ENCODE measurements at places on chromosomes 7 and 10.

DNA sequence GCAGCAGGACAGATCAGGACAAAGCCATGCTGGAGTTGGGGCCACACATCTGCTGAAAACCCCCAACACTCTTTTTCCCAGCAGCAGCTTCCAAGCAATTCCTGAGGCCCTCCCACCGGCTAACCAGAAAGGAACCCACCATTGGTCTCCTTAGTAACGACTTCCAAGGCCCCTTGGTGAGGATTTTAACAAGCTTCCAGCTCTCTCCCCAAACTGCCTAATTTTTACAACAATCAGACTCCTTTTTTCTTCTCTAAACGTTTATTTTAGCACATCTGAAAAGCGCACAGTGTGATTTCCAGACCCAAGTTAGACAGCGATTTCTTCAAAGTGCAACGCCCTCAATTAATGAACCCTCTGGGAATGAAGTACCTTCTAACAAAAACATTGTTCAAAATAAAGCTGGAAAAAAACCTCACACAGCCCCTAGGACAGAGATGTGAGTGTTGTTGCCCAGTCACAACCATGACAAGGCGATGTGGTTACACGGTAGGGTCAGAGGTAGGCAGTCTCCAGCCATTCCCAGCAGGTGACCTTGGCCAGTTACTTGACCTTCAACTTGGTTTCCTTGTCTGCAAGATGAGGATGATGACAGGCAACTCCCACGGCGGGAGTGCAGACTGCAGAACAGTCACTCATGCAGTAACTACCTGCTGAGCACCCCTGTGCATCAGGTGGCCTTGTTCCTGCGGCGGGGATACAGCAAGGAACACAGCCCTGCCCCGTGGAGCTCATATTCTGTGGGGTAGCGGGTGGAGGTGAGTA lies 82.3 kb downstream of the SLIT1 start:
- no peak for DNase-seq

- no peak for DNase-seq
These were observed 24.3 kb upstream of the ITGB8 start for GRCh38 chr7:20306180-20306946.

DNA sequence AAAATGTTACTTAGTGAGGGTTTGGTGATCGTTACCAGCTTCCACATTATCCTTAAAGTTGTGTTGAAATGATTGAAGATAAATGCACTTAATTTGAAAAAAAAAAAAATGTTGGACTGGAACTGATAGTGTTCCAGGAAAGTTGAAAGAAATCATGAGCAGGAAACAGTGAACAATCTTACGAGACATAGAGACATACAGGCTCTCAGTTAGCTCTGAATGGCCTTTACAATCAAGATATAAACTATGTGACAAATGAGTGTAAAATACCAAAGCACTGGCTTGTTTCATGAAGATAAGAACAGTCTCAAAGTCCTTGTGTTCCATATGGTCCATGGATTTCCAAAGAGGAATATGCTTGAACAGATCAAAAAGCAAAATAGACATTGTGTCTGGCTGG lies 430.1 kb upstream of the ETV1 start:
- DNase-seq, result no peak

- peak; percentile 46 for DNase-seq
These were observed 123.6 kb downstream of the LYZL1 start for GRCh38 chr10:29412485-29412884.

GRCh38 chr7:29557954-29558353 lies 5.7 kb upstream of the PRR15 start:
- DNase-seq, result peak; percentile 83

- DNase-seq, result peak; percentile 9
These were observed 180.6 kb downstream of the ABCA13 start for GRCh38 chr7:48351900-48352299.

DNA sequence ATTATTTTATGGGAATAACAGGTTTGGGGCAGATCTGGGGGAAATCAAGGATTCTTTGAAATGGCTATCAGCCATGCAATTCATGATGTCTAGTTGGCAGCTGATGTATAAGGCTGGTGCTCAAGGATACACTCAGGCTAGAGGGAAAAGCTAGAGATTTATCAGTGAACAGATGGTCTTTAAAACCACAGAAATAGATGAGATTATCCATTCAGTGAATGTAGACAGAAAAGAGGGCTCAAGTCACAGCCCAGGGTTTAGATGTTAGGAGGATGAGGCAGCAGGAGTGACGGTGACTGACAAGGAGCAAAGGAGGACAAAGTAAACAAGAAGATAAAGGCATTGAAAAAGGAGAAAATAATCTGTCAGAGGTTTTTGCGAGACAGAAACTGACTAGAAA lies 238.7 kb downstream of the CDK14 start:
- DNase-seq, result no peak

DNA sequence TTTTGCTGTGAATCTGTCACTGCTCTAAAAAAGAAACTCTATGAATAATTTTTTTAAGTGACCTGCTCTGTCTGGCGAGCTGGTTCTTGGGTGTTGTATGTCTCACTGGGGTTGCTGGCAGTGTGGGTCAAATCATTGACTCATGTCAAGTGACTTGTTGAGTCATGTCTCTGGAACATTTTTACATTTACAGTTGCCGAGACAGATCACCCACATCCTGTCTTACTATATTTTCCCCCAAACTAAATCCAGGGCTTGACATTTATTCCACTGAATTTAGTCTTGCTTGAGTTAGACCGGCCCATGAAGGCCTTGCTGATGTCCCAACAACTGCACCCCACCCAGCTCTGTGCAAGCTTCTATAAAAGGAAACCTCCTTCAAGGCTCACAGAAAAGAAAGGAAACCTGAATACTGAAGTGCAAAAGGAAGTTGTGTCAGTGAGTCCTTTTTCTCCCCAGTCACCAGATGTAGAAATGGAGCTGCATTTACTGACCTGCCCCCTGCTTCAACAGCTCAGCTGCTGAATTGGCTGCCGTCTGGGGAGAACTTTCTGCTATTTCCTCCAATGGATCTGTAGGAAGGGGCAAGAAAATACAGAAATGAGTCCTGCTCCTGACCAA lies 290.3 kb downstream of the TNS3 start:
- peak; percentile 95 for DNase-seq

- peak; percentile 86 for DNase-seq
These were observed 52.8 kb downstream of the ARHGAP22 start for GRCh38 chr10:48551861-48552591.

- DNase-seq, result no peak
These were observed 115.6 kb downstream of the ELMO1 start for GRCh38 chr7:37333075-37333474.

- no peak for DNase-seq
These were observed 130.5 kb downstream of the CUX1 start for GRCh38 chr7:101947899-101948298.

GRCh38 chr7:107327986-107328569 lies 141.8 kb upstream of the GPR22 start:
- no peak for DNase-seq

GRCh38 chr7:137992104-137992549 lies 9.8 kb downstream of the CREB3L2 start:
- no peak for DNase-seq

DNA sequence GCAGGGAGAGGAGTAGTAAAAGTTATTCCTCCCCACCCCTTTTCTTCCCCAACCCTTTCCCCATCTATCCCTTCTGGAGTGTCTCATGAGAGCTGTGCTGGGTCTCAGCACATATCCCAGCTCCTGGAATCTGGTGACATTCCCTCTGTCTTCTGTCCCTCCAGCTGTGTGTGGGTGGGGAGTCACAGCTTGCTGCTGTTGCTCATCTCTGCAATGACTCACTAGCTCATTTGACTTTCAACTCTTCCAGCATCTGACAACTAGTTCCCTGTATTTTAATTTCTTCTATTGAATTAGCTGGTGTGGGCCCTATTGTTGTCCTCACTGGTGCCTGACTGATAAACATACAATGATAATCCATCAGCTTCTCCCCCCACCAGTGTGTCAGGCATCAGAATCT lies 198.9 kb upstream of the AUTS2 start:
- peak; percentile 96 for DNase-seq

GRCh38 chr10:8534891-8535290 lies 480.4 kb downstream of the GATA3 start:
- DNase-seq, result no peak

GRCh38 chr7:150355666-150356059 lies 13.0 kb upstream of the REPIN1 start:
- no peak for DNase-seq

DNA sequence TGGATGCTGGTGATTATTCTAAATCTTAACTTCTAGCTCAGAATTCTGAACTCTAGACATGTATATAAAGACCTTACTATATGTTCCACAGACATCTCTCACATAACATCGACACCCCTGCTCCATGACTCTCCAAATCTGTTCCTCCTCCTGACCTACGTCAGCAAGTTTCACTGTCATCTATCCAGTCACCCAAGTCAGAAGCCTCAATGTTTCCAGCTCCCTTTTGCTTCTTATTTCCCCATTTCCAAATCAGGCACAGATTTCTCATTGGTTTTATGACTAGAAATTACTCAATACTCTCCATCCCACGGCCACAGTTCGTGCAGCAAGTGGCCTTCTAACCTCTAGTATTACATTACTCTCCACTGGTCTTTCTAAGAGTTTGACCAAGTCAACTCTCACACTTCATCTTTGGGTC lies 28.5 kb downstream of the EPC1 start:
- DNase-seq, result peak; percentile 96

GRCh38 chr7:155987681-155988235 lies 175.5 kb upstream of the SHH start:
- DNase-seq, result no peak

- DNase-seq, result no peak
These were observed 159.1 kb upstream of the YAE1 start for GRCh38 chr7:39407137-39407536.

GRCh38 chr10:95277201-95277570 lies 13.6 kb downstream of the PDLIM1 start:
- no peak for DNase-seq

- no peak for DNase-seq
These were observed 355.4 kb downstream of the KCNMA1 start for GRCh38 chr10:77282163-77282562.

GRCh38 chr10:78964274-78964951 lies 104.4 kb upstream of the ZMIZ1 start:
- no peak for DNase-seq

DNA sequence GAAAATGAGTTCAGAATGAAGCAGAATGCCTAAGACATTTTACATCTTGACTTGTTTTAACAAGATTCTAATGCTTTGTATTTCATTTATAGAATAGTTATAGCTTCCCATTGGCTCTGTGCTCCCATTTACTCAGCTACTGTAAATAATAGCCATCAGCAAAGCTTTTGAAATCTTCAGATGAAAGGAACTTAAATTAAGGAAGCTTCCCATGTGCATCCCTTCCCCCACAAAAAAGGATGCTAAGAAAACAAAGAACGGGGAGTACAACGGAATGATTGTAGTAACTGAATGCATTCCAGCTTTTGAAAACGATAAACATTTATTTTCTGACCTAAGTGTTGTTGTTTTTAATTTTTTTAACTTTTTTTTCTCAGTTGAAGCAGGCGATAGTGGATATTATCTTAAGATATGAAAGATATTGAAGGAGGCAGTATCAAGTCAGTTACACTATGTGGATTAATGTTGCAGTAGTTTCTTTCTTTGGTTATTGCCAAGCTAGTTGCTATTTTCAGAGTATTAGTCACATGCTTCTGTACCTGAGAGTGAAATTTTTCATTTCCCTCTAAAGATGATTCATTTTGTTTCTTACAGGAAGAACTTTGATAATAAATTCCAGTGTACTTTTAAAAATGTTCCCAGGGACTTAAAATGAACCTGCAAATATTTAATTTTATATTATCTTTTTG lies 129.2 kb downstream of the KCND2 start:
- no peak for DNase-seq

DNA sequence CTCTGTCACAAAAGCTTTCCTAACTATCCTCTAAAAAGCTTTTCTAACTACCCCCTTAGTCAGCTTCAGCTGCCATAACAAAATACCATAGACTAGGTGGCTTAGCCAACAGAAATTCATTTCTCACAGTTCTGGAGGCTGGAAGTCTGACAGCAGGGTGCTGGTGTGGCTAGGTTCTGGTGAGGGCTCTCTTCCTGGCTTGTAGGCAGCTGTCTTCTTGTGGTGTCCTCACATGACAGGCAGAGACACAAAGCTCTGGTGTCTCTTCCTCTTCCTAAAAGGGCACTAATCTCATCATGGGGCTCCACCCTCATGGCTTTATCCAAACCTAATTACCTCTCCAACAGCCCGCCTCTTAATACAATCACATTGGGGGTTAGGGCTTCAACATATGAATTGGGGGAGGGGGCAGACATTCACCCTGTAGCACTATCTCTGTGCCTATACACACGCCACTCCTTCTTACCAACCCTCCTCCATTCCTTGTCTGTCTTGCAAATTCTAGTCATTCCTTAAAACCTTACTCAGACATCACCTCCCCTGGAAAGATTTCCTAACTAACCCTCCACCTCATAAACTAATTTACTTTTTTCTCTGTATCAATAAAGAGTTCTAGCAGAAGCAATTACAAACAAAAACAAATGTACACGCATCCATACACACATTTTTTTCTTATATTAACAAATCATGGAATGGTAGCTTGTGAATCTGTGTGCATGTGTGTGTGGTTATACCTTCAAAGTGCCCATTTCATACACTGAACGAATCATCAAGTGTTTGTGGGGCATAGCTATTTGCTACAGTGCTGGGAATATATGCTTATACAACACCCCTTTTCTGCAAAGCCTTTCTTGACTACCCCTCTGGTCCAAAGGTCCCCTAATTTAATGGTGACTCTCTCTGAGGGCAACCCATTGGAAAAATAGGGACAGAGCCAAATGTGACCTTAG lies 26.4 kb downstream of the RHOBTB1 start:
- DNase-seq, result no peak

DNA sequence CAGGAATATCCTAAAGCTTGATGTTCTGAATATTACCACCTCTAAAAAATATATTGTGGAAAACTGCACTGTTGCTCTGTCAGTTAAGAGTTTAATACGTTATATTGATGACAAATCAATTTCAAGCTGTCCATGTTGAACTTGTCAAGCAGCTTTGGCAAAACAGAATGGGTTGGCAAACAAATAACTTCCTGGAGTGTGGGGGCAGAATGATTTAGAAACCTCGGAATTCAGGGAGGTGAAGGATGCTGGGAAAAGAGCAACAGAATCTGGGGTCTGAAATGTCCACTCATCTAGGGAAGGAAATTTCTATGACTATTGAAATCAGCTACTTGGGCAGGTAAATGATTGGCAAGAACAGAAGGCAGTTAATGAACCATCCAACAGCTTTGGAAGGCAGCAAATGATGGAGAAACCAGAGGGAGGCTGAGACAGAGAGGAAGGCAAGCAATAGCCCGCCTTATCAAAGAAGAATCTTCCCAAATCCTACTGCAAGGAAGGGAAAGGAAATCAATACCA lies 95.1 kb upstream of the PALS2 start:
- no peak for DNase-seq

GRCh38 chr10:132339276-132339675 lies 7.3 kb downstream of the LRRC27 start:
- DNase-seq, result no peak

DNA sequence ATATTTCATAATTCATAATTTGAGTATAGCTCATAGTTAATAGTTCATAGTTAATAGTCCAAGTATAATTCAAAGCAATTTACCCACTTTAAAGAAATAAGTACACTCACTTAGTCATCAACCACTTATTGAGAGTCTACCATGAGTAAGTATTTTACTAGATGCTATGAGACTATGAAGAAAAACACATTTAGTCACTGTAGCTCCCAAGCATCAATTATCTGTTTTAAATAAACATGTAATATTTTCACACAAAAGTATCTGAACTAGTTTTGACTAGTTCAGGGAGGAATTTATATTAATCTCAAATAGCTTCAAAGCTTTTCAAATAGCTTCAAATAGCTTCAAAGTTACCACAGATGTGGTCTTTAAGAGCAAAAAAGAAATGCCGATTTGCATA lies 119.2 kb downstream of the ANK3 start:
- no peak for DNase-seq
